Hematopoietic multipotent progenitor cell treated with erythropoietin and hydrocortisone succinate and interleukin-3 and kit ligand, for 8 days (in vitro differentiated cells): ENCODE measurements at places on chromosomes 6 and 20.

DNA sequence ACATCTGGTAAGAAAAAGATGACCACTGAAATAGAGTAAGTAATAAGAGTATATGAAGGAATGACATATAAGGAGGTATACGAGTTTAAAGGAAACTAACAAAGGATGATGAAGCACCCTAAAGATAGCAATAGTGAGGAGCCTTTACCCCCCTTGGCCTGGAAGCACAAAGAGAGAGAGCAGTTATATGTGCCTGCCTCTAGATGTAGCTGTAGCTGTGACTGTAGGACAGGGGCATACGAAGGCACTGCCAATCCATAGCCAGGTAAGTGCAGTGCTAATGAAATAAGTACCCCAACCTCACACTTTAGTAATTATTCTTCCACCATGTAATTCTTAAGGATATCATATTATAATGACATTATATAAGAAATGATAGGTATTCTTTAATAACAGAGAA, 90.1 kb upstream of the FKBP1C start:
- DNase-seq: no peak

GRCh38 chr6:24742216-24742738, 23.3 kb upstream of the C6orf62 start:
- no peak for DNase-seq

DNA sequence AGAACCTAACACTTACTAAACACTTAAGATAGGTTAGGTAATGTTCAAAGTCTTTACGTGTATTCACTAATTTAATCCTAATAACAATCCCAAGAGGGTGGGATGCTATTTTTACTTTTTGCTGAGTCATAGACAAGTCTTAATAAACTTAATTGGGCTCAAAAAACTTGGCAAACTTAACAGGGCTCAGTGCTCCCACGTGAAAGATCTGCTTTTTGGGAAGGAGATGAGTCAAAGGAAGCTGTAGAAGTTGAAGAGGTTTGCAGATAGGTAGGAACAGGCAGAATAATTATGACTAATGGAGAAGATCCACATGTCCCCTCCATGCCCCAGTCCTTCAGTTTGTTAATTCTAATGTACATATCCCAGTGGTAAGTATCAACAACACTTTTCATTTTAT, 44.5 kb upstream of the STMND1 start:
- DNase-seq: no peak

DNA sequence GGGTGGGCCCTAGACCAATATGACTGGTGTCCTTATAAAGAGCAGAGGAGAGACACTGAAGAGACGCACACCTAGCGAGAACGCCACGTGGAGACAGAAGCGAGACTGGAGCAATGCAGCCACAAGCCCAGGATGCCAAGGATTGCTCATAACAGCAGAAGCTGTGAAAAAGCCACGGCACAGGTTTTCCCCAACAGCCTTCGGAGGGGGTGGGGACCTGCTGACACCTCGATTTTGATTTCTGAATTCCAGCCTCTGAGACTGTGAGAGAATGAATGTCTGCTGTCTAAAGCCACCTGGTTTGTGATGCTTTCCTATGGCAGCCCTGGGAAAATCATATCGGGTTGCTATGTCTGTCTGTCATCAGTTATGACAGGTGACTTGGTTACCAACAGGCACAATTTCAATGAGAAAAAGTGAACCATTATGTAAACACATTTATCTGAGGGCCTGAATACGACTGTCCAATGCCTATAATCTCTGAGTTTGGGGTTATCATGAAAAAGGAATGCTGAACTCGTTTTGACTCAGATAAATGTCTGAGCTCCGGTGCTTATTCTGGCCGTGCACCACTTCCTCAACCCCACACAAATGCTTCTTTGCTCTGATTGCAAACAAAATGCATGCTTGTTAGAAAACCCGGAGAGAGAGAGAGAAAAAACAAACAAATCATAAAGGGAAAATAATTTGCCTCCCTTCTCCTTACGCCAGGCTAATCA, 769.7 kb downstream of the PTPRT start:
- no peak for DNase-seq

GRCh38 chr6:33993091-33993490, 152.8 kb downstream of the GRM4 start:
- DNase-seq: no peak

GRCh38 chr20:63688228-63689045, 8.0 kb upstream of the TNFRSF6B start:
- DNase-seq: no peak

GRCh38 chr20:58706975-58707681, 14.5 kb downstream of the NPEPL1 start:
- no peak for DNase-seq

DNA sequence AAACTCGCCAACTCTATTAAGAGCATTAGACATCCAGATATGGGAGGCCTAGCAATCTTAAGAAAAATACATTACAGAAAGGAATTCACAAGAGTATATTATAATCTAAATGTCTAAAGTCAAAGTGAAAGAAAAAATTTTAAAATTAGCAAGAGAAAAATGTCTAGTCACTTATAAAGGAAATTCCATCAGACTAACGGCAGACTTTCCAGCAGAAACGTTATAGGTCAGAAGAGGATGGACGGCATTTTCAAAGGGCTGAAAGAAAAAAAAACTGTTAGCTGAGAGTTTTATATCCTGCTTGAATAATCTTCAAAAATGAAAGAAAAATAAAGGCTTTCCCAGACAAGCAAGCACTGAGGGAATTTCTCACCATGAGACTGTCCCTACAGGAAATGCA, 269.0 kb downstream of the HDGFL1 start:
- DNase-seq: no peak

- no peak for DNase-seq
Observed at GRCh38 chr20:19832875-19833274, 74.8 kb downstream of the RIN2 start.

DNA sequence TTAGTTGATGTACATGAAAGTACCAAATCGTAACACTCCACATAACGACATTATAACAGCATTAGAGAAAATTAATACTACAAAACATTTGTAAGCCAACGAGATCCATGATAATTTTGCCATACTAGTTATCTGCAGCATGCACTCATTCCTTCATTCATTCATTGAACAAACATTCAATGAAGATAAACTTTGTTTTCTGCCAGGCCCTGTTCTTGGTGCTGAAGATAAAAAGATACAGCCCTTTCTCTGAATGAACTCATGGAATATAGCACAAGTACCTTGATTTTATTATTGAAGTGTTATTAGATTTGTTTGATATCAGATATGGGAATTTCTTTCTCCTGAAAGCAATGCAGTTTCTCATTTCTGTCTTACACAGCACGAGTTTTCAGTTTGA, 524.0 kb downstream of the TFAP2A start:
- no peak for DNase-seq

DNA sequence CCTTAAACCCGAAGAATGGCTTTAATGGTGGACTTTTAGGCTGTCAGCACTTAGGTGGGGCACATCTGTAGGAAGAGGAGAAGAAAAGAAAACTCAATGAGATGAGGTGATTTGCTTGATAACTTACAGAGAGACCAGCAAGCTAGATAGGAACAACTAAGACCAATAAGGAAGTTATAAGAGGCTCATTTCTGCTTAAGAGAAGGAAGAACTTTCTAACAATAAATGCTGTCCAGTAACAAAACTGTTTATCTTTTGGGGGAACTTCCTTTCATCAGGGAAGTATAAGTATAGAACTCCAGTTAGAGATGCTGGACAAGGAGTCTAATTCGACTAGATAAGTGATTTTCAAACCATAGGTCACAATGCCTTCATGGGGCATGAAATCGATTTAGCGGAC, 107.2 kb upstream of the SIRPA start:
- no peak for DNase-seq

DNA sequence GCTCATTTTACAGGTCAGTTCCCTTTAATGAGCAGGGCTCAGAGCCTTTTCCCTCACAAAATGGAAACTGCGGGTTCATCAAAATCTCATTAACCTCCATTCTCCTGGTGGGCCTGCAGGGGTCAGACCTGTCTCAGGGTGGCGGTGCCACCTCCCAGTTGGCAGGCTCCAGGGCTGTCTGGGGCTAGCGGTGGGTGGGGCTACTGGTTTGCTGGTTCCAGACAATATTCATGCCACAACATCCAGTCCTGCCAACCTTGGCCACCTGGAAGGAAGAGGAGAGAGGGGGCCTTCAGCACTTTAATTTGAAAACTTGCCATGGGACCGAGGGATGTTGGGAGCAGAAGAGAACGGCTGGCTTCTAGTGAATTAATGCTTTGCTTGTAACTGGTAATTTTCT, 41.9 kb upstream of the CTNNBL1 start:
- DNase-seq: peak; percentile 79

GRCh38 chr6:48401016-48401415, 290.0 kb upstream of the PTCHD4 start:
- DNase-seq: no peak

- DNase-seq: no peak
Observed at GRCh38 chr6:153208706-153209105, 77.6 kb upstream of the RGS17 start.

DNA sequence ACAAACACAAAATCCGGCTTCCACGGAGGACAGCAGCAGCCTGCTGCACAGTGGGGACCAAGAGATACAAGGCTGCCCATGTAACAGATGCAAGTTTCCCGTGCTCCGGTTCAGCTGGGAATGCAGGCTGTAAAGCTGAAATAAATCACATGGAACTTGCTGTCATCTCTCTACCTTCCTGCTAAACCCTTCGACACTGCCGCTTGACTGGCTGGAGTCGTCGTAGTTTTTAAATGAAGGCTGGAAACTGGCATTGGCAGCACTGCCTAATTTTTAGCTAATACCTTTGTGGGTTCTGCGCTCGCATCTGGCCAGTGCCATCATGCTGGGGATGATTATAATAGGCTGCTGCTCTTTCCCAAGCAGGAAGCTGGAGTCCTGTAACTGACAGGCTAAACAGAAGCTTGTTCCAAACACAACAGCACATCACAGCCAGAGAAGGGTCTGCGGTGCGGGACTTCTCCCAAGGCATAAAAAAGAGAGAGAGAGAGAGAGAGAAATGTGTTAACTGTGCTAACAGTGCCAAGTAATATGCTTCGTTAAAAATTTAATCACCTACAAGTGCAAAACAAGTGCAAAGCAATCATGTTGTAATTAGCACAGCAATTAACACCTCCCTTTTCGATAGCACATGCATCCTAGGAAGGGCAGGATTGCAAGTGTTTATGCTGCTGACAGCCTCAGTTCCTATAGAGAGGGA, 146.1 kb downstream of the TFAP2A start:
- no peak for DNase-seq

GRCh38 chr6:137094411-137095008, 49.7 kb upstream of the IL20RA start:
- DNase-seq: peak; percentile 51

DNA sequence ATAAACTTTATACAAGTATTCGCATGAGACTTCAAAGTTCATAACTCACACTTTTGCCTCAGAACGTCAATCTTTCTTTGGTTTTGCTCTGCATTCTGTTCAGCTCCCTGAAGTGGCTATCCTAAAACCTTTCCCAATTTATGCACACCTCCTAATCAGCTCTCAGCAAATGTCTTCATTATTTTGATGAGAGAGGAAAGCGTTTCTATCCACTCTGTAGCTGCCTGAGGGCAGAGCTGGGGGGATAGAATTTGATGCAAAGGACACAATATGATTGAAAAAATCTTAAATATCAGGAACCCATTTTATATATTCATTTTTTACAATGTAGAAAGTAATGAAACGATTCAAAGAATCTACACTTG, 66.8 kb downstream of the MOXD1 start:
- no peak for DNase-seq

DNA sequence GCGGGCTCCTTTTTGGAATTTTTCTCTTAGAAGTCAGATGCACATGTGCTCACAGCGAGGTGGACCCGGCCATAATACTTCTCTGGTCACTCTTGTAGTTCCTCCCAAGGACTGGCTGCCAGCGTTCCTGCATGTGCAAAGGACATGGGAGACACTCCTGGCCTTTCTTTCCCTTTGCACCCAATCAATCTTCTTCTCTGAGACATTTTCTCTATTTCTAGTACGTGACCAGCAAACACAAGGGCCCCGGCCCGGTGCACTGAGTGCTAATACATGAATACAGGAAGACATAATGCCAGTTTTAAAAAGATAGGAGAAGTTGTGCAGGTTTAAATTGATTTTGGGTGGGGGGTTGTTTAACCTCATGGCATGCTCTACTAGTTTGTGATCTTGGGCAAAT, 233.6 kb downstream of the SMOC2 start:
- DNase-seq: no peak

DNA sequence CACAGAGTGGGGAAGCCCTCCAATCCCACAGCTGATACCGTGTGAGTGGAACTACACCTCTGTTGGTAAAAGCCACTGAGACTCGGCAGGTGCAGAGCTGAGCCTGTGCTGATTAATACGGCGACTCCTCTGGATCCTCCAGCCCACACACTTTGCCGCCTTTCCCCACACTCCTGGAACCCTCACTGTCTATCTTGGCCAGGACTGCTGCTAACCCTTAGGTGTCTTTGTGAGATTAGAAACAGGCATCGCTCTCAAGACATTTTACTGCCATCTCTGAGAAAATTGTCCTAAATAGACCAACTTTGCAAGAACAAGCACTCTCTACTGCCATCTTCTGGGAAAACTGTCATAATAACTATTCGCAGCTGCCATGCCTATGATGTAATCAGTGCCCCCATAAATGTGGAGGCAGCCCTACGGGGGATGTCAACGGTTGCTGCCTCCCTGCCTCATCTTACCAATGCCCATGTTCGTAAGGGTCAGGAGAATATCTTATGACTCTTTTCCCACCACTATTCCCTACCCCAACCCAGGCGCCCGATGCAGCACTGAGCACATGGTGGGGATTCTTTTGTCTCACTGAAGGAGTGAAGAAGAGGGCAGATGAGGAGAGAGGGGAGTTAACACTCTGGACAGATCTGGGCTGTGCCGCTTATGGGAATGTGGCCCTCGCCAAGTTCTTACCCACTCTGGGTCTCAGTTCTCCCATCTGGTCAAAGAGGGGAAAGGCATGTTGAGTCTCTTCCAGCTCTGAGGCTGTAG, 26.1 kb upstream of the KCNB1 start:
- peak; percentile 49 for DNase-seq

GRCh38 chr20:41247523-41248367, 69.8 kb downstream of the ZHX3 start:
- no peak for DNase-seq

- DNase-seq: no peak
Observed at GRCh38 chr6:43454696-43455530, 435 bp downstream of the DLK2 start.

GRCh38 chr20:60206259-60206658, 248.0 kb downstream of the CDH26 start:
- peak; percentile 72 for DNase-seq

GRCh38 chr6:63584125-63584514, 11.8 kb downstream of the LOC128125822 start:
- DNase-seq: no peak

GRCh38 chr6:84409911-84410310, 182.5 kb upstream of the CEP162 start:
- no peak for DNase-seq

DNA sequence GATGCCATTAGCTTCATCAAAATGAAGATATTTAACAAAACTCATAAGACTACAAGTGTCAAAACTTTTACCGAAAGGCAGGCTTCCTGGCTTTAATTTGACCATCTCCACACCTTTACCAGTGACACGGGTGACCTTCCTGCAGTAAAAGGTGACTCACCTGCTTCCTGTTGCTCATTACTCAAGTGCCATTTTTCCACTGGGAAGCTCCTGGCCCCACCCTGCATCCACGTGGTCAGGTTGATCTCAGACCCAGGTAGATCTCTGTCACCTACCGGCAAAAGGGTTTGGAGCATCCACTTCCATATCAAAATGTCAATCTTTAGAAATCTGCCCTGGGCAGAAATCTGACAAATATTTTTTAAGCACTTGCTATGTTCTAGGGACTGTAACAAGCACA, 31.9 kb upstream of the CDH4 start:
- no peak for DNase-seq
